Thymus (tissue), 14 donors: ENCODE measurements at places on chromosomes 4 and X. TPM values are rescaled to one million over a fixed set of nuclear protein-coding genes. Genes with fewer than 3 reads are reported as not detected.

DNA sequence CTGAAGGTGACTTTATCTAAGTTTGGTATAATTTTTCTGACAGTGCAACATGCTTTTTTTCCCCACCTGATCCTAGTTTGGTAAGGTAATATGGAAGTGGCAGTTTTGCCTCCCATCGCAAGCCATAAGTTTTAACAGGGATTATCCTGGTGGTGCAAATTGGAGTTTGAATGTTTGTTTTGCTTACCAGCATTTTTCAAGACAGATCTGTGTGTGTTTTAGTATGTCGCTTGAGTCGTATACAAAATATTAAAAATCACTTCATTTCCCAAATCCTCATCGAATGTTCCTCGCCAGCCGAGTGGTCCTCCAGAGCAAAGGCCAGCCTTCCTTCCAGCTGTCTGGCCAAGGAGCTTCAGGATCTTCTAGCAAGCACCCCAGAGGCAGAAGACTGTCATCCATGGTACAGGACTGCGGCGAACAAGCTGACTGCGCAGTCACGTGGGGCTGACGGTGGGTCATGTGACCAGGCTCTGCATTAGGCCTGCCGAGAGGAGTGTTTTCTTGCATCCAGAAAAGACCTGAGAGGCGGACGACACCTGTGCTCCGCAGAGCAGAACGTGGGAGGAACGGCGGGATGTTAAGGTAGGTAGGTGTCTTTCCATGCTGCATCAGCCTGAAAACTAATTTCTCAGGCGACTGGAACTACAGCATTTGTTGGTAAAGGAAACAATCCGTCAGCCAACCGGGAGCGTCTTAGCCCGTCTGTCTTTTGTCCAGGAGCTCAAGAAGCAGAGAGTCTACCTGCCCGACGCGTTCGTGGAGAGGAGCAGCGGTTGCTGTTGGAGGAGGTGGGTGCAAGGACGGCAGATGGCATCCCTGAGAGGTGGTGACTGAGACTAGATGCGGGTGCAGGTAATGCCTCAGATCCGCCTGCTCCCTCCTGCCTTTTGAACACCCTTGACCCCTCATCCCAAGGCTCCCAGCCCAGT lies at the start of gene GPRASP3:
TSS of gene GPRASP3 (plus strand) at position 507 of the 932 bp plus-strand sequence. CDS start 28,253 bp downstream, outside the sequence.
- peak; percentile 55 for DNase-seq

- no peak for DNase-seq
These were observed 93.2 kb upstream of the MAPK10 start for GRCh38 chr4:86452924-86453531.

- no peak for DNase-seq
These were observed 42.8 kb upstream of the SPP1 start for GRCh38 chr4:87932718-87933141.

GRCh38 chr4:158341896-158342295 lies 131.6 kb downstream of the TMEM144 start:
- no peak for DNase-seq

DNA sequence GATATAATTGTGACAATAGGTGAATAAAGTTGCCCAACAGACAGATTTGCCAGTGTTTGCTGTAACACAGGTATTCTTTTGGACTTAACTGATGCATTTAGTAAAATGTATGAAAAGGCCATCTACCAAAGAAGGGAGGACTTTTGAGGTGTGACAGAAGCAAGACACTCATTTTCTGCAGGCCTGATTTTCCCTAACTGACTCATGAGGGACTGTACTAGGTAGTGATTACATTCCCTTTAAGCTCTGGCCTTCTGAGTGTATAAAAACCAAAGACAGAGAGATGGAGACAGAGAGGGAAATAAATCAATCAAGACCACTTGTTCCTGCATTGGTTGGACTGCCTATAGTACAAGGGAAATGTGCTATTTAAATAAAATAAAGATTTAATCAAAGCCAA lies 150.8 kb upstream of the GALNT7 start:
- no peak for DNase-seq

The DTHD1 gene
- 0.14 TPM for polyA plus RNA-seq

- no peak for DNase-seq
These were observed 3.1 kb downstream of the CT45A10 start for GRCh38 chrX:135890087-135890585.

The FAM53A gene
- polyA plus RNA-seq, result 2.0 TPM

GRCh38 chr4:65983061-65983460 lies 312.8 kb upstream of the EPHA5 start:
- DNase-seq, result no peak

DNA sequence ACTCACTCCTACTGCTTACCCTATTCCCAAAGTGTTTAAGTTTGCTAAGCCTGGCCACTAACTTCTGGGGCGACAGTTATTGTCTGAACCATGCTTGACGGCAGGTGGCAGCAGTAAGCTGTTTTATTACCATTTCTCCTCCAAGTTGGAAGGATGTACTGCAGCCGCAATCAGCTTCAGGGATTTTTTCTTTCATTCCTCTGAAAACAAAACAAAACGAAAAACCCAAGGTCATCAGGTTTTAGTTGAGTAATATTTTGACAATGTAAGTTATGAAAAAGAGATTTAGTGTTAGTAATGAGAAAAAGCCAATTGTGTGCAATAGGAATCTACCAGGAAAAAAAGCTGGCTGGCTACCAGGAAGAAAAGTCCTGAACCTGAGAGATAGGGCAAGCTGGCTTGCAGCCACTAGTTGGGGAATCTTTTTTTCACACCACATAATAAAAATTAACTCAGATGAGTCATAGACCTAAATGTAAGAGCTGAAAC lies 13.2 kb upstream of the RAB9B start:
- DNase-seq, result peak; percentile 21

The MAGEC3 gene
- polyA plus RNA-seq, result 0.07 TPM

GRCh38 chr4:176979416-176979815 lies 186.7 kb upstream of the VEGFC start:
- DNase-seq, result no peak

The HTATSF1 gene
- polyA plus RNA-seq, result 36.5 TPM

The PARM1 gene
- polyA plus RNA-seq, result 19.9 TPM

- no peak for DNase-seq
These were observed 1.1 kb downstream of the ZIC3 start for GRCh38 chrX:137566746-137567679.

GRCh38 chr4:104424989-104425388 lies 69.7 kb downstream of the CXXC4 start:
- DNase-seq, result no peak

The FRG1 gene
- polyA plus RNA-seq, result 87.3 TPM

DNA sequence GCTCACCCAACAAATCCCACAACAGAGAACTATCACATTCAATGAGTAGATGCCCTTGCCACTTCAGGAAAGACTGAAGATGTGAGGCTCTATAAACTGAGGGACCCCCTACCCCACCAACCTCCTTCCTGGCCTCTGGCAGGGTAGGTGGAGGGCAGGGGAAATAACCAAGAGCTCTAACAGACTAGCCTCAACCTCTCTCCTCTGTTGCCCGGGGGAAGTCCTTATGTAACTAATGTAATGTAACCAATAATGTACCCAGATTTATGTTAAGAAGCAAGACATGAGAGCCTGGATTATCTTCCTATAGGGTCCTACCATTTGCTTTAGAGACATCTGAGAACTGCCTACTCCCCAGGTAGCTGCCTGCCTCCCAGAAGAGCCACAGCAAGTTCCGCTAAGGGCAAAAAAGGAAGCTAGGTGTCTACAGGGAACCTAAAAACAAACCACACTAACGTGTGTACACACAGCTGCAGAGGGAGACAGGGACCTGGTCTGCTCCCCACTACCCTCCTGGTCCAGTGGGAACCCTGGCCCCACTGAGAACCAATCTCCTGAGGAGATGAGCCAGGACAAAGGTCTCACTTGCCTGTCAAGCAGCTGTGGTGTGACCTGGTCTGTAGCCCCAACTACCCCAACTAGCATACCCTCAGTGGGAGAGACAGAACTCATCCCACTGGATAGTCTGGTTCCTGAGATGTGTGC lies 17.7 kb downstream of the OTUD5 start:
- DNase-seq, result peak; percentile 41

GRCh38 chr4:16278178-16278577 lies 51.9 kb upstream of the TAPT1 start:
- DNase-seq, result no peak

DNA sequence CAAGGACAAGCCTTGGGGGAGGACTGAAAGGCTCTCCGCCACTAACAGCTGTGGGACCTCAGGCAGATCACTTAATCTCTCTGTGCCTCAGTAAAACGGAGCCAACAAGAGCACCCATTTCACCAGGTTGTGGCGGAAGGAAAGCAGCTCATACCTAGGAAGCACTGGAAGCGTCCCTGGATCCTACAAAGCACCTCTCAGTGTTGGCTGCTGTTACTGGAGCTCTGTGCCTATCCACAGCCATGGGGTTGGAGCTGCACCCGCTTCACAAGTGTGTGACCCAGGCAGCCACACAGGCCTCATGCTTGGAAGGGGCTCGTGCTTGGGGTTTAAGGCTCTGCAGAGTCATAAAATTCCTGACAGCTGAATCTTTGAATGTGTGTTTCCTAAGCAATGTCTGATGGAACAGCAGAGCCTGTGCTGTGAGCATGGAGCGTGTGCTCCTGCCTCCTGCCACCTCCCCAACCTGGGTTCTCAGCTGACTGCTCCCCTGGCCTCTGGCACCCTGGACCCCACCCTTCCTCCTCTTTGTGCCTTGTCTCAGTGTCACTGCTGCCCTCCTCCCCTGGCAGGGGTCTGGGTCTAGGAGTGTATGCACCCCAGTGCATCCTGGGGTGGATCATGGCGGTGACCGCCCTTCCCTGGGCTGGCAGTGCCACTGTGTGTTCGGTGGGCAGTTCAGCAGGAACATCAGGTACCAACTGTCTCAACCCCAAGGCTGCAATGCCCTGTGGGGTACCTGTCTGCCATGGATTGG lies 14.4 kb upstream of the MAN2B2 start:
- no peak for DNase-seq

- no peak for DNase-seq
These were observed 101.4 kb downstream of the ADRA2C start for GRCh38 chr4:3867403-3868100.

GRCh38 chr4:13484749-13485221 lies 645 bp upstream of the RAB28 start:
- DNase-seq, result no peak

The OGT gene
- polyA plus RNA-seq, result 168 TPM

The PRKG2 gene
- 0.84 TPM for polyA plus RNA-seq

The KCND1 gene
- 3.1 TPM for polyA plus RNA-seq

GRCh38 chr4:20265726-20266125 lies 14.0 kb downstream of the SLIT2 start:
- DNase-seq, result no peak

The COMMD8 gene
- polyA plus RNA-seq, result 43.5 TPM

- DNase-seq, result no peak
These were observed 796.1 kb upstream of the ADGRL3 start for GRCh38 chr4:60404027-60404426.

- DNase-seq, result no peak
These were observed 59.2 kb upstream of the TMEM164 start for GRCh38 chrX:109943740-109944092.

The VGLL1 gene
- 0.62 TPM for polyA plus RNA-seq

GRCh38 chrX:68978255-68978654 lies 149.4 kb downstream of the EFNB1 start:
- DNase-seq, result no peak

- DNase-seq, result no peak
These were observed 10.7 kb downstream of the KLHL8 start for GRCh38 chr4:87209696-87210095.

GRCh38 chr4:41212616-41213203 lies 1.6 kb downstream of the APBB2 start:
- DNase-seq, result no peak

The RGS12 gene
- 30.4 TPM for polyA plus RNA-seq
